ENCODE measurements at places on chromosomes 7 and 10.

DNA sequence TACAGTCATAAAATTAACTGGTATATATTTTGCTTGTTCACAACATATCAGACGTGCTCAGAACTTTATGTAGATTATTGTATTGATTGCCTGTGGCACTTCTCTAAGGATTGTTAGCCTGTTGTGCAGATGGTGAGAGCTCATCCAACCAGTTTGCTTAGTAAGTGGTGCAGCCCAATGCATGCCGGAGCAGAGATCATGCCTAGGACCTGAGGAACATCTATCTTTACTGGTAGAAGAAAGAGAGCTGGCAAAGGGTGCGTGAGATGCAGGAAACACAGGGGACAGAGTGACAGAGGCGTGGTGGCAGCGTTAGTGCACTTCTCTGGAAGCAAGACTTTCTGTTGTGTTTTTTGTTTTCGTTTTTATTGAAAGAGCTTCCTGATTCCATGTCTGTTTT is 35.9 kb downstream of the CCM2 start:
- no peak for DNase-seq

DNA sequence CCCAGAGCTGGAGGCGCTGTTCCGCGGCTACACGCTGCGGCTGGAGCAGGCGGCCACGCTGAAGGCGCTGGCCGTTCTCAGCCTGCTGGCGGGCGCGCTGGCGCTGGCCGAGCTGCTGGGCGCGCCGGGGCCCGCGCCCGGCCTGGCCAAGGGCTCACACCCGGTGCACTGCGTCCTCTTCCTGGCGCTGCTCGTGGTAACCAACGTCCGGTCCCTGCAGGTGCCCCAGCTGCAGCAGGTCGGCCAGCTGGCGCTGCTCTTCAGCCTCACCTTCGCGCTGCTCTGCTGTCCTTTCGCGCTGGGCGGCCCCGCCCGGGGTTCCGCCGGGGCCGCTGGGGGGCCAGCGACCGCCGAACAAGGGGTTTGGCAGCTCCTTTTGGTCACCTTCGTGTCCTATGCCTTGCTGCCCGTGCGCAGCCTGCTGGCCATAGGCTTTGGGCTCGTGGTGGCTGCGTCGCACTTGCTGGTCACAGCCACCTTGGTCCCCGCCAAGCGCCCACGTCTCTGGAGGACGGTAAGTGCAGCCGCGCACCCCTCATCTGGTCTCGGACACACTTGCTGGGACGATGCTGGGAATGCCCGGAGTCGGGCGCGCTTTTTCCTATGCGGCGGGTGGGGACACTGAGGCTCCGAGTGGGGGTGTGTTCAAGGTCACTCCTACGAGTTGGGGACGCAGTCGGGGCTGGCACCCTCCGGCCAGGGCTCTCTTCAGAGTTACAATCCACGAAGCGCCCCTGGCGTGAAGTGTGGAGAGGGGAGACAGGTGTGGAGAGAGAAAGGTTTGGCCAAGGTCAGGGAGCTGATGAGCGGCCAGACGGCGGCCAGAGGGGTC is 717 bp downstream of the ADCY1 start:
- DNase-seq, result peak; percentile 84

GRCh38 chr10:110016039-110016438 is 8.3 kb downstream of the ADD3 start:
- no peak for DNase-seq

GRCh38 chr7:79872176-79872575 is 262.5 kb upstream of the GNAI1 start:
- no peak for DNase-seq

DNA sequence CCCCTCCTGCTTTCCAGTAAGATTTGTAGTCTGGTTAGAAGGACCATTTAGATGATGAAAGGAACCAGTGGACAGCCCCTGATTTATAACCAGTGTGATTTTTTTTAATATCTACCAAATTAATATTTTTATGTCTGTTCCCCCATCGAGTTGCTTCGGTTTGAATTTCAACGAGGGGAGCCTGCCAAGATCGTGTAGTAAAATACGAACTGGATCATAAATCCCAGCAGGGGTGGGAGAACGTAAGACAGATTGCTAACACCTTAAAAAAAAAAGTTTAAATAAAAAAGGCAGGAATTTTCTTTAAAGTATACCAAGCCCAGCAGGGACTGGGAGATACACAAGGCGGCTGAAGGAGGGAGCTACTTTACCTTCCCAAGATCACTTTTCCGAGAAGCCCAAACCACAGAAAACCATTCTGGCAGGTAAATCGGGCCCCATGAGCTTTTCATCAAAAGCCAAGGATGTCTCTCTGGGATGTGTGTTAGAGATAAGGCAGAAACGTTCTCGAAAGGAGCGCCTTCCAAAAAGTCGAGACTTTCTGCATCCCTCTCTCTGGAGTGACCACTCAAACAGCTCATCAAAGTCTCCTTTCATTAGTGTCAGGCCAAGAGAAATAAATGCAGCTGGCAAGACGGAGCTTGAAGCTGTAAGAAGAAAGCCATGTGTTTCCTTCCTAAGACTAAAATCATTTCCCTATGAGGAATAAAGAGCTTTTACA is 270.5 kb upstream of the NFE2L3 start:
- DNase-seq, result no peak

DNA sequence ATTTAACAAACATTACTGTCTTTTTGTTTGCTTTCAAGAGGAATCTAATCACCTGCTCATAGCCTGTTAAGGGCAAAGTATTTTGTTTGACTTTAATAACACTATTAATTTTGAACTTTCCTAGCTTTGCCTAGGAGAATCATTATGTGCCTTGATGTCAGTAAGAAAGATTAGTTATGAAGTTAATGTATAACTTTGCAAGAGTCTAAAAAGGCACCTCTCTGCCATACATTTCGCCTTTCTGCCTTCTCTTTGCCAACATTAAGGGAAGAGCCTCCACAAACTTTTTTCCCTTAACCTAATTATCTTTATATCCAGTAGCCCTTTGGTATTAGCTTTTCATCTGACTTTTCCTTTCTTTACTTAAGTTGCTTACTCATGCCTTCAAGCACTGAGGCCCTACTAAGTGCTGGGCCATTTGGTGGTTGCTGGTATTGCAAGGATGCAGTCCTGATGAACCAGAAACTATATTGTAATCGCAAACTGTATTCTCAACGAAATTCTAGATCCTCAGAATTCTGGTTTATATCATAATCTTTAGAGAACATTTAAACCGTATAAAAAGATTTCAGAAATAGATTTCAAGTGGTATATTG is 108.5 kb downstream of the SND1 start:
- no peak for DNase-seq

DNA sequence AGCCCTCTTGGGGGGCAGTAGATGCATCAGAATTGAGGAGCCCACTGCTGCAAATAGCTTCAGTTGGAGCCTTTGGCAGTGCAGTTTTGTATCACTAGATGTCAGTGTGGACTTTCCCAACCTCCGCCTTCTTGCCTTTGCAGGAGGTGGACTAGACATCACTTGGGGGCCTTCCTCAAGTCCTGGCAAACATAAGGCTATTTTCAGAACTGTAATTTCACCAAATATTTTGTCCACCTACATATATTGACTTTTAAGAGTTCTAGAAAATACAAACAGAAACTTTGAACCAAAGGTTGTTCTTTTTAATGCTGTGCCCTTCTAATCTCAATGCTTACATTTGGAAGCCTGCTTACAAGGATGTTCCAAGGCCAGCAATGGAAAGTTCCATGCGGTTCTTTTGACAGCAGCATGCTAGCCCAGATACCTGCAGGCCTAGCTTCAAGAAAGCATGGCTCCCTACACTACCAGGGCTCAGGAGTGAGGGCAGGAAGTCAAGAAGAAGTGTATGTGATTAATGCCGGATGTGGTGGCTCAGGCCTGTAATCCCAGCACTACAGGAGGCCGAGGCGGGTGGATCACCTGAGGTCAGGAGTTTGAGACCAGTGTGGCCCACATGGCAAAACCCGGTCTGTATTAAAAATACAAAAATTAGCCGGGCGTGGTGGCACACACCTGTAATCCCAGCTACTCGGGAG is 8.0 kb upstream of the ZNRF2 start:
- peak; percentile 25 for DNase-seq

GRCh38 chr10:132522521-132523411 is 14.8 kb upstream of the INPP5A start:
- DNase-seq, result no peak

- no peak for DNase-seq
Observed at GRCh38 chr7:113705439-113705838, 213.4 kb downstream of the PPP1R3A start.

GRCh38 chr10:99781734-99782429 is 558 bp upstream of the ABCC2 start:
- DNase-seq, result no peak

GRCh38 chr7:18076461-18076860 is 48.8 kb upstream of the PRPS1L1 start:
- DNase-seq, result no peak

DNA sequence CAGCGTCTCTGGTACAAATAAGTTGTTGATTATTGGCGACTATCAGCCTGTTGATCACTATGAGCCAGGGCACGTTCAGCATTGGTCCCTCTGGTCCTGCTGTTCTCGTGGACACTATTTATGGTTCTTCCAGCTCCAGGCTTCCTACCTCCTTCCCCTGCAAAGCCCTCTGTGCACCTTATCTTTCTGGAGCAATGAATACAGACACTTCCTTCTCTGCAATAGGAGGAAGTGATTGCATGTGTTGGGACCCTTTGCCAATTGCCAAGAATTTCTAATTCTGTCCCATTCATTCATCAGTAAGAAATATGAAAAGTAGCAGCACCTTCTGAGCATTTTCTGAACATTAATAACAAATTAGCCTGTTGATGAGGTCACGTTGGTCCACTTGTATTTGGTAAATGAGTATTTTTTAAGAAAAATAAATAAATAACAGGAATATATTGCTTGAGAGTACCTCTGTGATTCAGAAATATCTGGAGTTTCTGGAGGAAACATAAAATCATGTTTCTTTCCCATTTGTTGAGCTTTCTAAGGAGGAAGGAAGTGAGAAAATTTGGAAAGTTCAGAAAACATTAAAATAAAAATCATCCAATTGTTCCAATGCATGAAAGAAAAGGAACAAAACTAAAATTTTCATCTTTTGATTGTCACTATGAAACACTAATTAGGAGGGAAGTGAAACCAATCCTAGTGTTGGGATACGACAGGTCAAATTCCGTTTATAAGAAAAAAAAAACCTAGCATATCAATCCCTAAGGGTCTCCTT is 259.1 kb upstream of the KLF6 start:
- DNase-seq, result no peak

- DNase-seq, result no peak
Observed at GRCh38 chr7:71787513-71787912, 624.6 kb downstream of the CALN1 start.

- DNase-seq, result no peak
Observed at GRCh38 chr10:103713676-103714075, 141.7 kb downstream of the SH3PXD2A start.

GRCh38 chr7:2487586-2488271 is 11.5 kb upstream of the GRIFIN start:
- DNase-seq, result peak; percentile 25

- DNase-seq, result no peak
Observed at GRCh38 chr10:128103229-128103714, 23.0 kb downstream of the MKI67 start.

DNA sequence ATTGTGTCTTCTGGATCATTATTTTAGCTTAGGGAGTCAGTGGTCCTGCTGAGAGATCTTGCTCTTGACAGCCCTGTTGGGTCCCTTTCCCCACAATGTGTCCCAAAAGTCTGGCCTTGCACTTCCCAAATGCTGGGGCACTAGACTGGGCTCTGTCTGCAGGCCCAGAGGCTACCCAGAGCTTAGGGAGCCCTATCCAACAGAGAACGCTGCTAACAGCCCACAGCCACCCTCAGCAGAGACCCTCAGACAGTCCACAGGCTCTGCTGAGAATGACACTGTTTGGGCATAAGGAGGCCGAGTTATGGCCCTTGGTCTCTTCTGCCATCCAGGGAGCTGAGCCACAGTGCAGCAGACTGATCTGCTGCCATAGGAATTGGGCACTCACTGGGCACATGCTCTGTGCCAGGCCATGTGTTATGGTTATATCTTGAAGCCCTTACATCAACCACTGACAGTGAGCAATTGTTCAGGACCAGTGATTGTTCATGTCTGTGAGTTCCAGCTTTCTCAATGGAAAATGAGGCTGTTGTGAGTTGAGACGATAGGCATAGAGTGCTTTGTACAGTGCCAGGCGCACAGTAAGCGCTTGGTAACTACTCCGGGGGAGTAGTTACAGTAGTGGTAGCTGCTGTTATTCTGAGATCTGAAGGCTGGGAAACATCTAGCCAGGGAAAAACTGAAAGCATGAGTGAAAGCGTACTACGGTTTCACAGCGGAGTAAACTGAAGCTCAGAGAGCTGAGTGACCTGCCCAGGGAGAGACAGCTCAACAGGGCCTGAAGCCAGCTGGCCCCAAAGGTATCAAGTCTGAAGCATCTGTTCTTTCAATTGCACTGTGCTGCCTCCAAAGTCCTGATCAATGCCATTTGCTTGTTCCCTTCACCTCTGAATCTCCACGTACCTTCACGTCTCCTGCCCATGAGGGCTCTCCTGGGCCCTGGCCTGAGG is 77.6 kb upstream of the PRLHR start:
- no peak for DNase-seq

DNA sequence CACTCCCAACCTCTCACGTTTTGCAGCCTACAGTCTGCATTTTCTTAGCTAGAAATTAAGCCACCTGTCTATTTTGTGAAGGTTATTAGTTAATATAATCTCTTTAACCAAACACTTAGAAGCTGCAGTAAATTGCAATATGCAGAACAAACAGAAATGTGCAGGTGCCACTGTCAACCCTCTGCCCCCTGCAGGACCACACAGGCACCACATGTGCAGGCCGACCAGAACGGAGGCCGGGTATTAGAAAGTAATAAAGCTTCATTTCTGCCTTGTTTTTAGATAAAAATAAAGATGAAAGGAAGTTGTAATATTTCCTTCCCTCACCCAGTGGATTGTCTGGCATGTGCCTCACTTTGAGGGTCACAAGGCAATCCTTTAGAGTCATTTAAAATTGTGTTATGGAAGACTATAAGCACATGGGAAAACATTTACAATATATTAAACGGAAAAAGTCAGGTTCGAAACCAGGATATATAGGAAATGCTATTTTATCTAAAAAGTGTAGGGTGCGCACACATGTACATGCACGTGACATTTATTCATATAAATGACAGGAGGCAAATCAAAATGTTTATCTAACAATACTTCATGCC is 158.2 kb downstream of the ARHGAP12 start:
- no peak for DNase-seq
